ENCODE measurements at places on chromosomes 2 and 18.

- DNase-seq, result no peak
Observed at GRCh38 chr2:182404092-182404491, 22.7 kb downstream of the PDE1A start.

GRCh38 chr18:13874558-13874957 is 40.8 kb downstream of the MC2R start:
- DNase-seq, result no peak

DNA sequence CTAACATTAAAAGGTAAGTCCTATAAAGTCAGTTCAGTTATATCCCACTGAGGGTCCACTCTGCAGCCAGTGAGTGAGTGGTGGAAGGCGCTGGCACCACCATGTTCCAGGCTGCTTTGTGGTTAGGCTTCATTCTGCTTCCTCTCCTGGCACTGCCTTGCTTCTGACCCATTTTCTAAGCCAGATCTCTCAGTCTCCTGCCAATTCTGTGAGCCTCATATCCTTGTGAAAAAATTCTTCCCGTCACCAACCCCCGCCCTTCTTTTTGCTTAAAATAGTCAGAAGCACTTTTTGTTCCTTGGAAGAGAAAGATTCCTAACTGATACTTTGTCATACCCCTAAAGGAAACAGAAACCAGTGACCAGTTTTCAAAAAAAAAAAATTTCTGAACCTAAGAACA is 139.8 kb upstream of the NCK2 start:
- no peak for DNase-seq

GRCh38 chr2:196592331-196592910 is 47.1 kb upstream of the CCDC150 start:
- DNase-seq, result no peak

DNA sequence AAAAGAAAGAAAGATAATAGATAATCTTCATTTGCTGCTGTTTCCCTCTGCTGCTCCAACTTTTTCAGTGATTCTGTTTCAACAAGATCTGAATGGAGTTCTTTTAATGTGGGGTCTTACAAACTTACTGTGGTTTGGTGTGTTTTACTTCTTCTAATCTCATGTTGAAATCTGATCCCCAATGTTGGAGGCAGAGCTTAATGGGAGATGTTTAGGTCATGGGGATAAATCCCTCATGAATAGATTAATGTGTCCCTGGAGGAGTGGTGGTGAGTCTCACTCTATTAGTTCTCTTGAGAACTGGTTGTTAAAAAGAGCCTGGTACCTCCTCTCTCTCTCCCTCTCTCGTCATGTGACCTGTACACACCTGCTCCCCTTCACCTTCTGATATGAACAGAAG is 442.4 kb downstream of the EPHA4 start:
- no peak for DNase-seq

DNA sequence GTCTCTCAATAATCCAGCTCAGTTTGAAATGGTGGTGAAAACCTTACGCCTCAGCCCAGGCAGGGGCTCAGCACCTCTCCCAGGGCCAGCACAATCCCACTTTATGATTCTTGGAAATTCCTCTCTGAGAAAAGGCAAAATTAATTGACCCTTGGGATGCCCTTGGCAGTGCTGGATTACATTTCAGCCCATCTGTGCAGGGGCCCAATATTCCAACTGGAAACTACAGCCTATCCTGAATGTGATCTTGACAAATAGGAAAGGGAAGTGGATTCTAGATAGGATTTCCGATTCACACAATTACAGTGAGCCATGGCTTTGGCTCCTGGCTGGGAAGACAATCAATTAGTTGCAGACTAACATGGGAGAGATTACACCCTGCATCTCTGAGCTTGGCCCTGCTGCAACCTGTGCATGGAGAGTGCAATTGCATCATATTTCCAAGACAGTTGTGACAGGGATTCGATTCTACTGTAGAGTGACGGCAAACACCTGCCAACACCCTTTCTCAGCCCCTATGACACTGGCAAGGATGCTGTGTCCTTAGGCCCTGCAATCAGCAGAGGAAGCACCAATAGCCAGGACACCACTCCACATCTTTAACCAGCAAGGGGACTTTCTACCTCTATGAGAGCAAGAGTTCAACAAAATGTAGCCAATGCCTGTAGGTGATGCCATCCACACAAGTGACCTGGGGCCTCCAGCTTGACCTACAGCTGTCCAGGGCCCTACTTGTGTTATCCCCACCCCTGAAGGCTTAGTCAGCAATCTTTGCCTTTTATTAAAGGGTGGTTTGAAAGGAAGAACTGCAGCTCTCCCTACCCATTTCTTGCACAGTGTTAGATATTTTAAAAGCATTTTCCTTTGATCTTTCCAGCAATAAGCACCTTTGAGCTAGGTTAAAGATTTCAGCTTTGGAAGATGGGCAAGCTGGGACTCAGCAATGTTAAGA is 187.2 kb upstream of the HS6ST1 start:
- no peak for DNase-seq

- DNase-seq, result no peak
Observed at GRCh38 chr2:9226458-9227380, 20.1 kb downstream of the ASAP2 start.

- no peak for DNase-seq
Observed at GRCh38 chr2:64063454-64063853, 44.2 kb upstream of the VPS54 start.

DNA sequence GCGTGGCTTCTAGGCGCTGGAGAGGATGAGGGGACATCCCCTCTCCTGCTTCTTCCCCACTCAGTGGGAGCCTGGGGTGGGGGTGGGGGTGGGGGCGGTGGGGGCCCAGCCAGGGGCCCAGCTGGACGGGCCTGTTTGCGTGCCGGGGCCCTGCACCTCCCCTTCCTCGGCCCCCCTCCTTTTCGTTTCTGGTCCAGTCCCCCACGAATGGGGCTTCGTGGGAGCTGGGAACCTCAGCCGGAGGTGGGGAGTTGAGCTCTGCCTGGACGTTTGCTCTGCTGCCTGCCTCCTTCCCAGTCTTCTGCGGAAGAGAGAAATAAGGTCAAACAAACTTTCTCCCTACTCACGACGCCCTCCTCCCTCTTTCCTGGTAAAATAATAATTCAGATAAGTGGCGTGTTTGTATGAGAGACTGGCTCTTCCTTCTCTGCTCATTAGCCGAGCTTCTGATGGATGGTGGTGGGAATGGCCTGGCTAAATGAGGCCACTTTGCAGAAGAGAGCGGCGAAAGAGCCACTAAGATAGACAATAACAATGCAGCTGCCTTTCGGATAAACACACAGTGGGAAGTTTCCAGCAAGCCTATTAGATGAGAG is 782 bp downstream of the MTA3 start:
- DNase-seq, result peak; percentile 19

DNA sequence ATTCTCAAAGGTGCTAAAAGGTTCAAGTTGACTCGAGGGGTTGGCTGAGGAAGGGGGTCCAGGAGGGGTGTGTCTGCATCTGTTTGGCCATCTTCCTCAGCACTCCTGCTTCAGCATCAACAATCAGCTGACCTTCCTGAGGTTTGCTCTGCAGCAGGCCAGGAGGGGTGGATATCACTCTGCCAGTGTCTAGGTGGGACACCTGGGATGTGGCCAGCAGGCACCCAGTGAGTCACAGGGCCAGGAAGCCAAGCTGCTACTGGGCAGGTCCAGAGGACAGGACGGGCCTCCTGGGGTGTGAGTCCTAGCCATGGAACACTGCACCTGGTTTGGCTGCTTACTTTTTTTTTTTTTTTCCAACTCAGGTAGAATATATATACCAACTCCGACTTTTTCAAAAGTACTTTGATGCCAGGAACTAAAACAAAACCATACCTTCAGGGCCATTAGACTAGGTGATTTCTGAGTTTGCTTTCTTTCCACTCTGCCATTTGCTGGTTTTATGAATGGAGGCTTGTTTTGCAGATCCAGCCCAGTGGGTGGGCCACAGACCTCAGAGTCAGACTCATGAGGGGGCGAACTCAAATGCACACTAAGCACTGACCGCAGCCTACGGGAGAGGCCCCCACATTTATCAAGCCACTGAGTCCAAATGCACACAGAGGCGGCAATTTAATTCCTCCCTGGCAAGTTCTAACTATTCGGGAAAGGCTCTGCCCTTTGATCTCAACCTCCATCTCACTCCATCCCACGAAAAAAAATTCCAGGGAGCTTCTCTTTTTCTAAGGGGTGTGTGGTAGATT is 76.0 kb downstream of the UXS1 start:
- DNase-seq, result no peak

DNA sequence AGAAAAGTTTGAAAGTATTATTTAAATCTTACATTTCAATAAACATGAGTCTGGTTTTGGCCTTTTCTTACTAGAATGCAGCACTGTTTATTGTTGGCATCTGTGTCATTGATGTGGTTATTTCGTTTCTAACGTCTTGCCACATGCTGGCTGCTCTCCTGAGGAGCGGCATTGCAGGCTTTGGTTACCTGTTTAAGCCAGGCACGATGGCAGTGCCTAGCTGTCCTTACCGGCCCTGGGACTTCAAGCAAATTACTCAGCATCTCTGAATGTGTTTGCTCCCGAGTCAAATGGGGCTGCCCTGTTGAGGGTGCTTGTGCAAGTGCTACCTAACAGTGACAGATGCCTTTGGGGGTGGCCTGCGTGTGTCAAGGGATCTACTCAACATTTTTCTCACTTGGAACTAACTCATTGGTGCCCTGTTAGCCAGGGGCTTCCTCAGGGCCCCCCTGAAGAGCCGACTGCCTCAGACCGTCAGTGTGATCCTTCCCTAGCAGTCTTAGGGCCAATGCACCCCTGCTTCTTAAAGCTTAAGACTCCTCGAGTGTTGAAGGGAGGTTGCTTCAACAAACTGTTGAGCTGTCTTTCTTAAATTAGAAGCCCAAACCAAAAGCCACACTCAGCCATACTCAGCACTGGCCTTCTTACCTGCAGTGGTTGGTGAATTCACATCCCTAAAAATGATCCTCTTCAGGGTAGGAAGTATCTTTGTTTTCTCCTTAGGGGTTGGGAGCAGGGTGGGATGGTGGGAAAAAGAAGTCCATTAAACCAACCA is 151.5 kb downstream of the NCK2 start:
- DNase-seq, result no peak

GRCh38 chr2:215994911-215995310 is 18.4 kb downstream of the MREG start:
- DNase-seq, result no peak

GRCh38 chr2:152485954-152486736 is 151.2 kb downstream of the FMNL2 start:
- no peak for DNase-seq

DNA sequence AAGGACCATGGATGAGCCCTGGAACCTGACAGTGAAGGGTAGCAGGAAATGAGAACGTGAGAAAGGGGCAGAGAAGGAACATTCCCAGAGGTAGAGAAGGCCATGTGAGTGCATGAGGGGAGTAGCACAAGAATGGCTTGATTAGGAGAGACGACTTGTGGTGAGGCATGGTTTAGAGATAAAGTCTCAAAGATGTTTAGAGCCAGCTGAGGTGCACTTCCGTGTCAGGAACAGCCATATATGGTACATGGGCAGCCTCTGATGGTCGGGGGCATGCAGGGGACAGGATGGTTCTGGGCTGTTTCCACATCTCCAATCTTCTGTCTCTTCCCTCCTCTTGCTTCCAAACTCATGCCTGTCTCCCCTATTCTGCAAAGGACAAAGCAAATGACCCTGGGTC is 28.8 kb upstream of the EFEMP1 start:
- no peak for DNase-seq

DNA sequence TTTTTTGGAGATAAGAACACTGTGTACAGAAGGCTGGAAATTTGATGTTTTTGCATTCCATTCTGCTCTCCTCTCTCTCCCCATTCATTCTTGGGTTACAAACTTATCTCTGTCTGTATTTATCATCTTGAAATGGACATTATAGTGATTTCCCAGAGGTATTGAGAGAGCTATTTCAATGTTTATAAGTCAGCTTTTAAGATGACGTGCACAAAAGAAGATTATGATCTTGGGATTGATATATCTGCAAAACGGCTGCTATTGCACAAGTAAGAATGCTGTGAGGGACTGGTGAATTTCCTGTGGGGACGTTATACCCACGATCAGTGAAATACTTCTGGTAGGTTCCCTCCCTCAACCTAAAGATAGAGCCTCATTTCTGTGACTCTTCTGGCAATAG is 61.0 kb upstream of the DTNA start:
- no peak for DNase-seq

Measured in activated CD4-positive, alpha-beta memory T cell treated with anti-CD3 and anti-CD28 coated beads, Interleukin-2, amount 10 ng/mL, durations not matched to agents 7 days and 5 days (primary cell).